ENCODE measurements at places on chromosomes 2 and 18.

DNA sequence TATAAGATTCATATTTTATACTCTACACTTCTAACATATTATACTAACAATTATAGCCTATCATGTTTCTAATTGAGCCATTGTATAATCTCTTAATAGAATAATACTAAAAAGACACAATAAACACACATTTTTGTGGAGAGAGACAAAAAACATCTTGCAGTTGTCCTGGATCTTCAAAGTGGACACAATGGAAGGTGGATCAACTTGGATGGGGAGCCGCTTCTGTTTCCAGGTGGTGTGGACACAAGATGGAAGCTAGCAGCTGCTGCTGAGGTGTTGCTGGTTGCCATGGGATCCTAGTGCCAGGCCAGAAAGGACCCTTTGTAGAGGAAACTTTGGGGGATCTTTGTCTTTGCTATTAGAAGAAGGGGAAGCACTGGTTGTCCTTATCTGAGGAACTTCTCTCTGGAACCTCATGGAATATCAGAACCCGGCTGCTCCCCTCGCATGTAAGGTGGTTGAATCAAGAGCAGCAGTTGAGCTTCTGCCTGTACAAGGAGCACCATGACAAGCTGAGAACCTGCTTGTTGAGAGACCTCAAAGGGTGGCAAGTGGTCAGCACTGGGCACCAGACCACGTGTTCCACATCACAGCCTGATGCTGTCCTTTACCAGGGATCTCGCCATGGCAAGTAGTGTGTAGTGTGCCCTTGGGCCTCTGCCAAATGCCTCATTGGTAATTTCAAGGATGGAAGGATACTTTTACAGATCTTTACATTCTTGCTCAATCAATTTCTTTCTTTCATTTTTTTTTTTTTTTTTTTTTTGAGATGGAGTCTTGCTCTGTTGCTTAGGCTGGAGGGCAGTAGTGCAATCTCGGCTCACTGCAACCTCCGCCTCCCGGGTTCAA, 232.2 kb downstream of the MYCN start:
- DNase-seq, result no peak

DNA sequence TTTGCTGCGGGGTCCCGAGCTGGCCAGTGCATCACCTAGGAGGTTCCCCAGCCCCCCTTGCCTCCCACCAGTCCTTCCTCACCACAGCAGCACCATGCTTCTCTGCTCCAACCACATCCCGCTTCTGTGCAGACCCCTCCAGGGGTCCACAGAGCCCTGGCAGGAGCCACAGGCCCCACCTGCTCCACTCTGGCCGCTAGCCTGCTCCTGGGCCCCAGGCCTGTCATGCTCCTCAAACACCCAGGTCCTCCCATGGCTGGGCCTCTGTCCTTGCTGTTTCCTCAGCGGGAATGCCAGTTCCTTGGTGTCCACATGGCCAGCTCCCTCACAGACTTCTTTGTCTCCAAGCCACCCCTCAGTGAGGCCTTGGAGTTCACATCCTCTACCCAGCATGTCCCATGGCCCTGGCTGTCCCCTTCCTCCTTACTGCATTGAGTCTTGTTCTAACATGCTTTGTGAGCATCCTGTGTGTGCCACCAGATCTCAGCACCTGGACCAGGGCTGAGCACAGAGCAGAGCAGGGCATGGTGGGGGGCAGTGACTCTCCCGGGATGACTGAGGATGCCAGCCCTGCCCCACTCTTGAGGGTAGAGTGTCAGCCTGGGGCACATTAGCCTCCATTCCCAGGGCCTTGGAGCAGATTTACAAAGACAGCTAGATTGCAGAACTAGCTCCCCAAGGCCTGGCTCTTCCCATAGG, 201.0 kb upstream of the HS6ST1 start:
- DNase-seq, result no peak

- DNase-seq, result no peak
These were observed 8.6 kb upstream of the SELENOI start for GRCh38 chr2:26337298-26337697.

DNA sequence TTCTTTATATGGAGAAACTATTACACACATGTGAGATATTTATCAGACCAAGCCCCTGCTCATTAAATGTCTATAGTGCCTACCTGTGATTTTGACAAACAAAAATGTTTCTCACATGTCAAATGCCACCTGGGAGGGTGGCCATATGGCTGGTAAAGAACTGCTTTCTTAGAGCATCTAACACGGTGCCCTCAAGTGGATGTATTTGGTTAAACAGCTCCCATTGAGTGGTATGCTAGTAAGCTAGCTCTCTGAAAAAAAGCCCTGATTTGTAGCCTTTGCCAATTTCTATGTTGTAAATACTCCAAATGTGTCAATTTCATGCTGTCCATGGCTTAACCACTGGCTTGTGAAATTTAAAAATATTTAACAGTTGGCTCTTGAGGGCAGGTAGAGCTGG, 94.6 kb downstream of the PMAIP1 start:
- DNase-seq, result no peak

DNA sequence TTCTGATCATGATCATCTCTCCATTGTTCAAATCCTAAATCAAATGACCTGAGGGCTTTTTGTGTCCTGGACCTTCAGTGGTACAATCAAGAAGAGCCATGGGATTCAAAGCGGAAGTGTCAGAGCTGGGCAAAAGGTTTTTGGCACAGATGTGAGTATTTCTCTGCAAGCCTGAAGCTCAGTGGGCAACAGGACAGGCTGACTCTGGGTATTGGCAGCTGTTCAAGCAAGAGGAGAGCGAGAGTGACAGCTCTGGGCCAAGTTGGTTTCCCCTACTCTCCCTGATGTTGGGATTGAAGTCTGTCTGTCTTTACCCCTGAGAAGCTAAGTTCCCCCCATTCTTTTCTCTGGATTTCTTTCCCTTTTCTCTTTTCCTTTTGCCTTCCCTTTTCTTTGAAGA, 33.3 kb downstream of the DSEL start:
- peak; percentile 1 for DNase-seq

- DNase-seq, result no peak
These were observed 510.1 kb upstream of the SLC8A1 start for GRCh38 chr2:40962026-40962425.

DNA sequence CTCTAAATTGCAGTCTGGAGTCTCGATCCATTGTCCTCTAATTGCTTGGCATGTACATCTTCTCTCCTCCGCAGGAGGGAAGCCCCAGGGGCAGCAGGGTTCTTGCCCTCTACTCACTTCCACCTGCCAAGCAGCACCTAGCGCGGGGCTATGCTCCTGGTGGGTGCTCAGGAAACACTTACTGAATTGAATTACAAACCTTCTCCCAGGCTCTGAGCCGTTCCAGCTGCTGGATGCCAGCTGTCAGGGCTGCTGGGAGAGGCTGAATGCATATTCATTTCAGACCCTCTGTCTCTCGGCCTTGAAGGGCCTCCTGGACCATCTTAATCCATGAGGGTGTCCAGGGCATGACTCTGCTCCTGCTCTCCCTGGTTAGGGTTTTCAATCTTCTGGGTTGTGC, 94.0 kb downstream of the CELF4 start:
- DNase-seq, result no peak

DNA sequence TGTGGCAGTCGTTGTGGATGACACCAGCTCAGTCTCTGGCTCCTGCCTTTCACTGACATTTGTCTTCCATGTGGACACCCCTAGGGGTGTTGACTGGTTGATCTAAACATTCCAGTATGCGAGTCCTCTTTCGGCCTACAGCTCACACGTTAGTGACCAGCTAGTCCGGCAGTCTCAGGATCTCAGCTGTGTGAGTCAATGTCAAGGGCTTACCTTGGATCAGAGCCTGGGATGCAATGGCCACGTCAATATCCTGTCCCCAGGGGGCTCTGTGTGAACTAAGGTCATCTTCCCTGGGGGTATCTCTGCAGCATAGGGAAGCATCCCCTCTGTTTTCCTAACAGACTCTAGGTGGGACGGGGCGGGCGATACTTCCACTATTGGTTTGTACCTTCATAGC, 35.1 kb upstream of the YWHAQ start:
- no peak for DNase-seq
